ENCODE measurements at places on chromosomes 11 and 22.

DNA sequence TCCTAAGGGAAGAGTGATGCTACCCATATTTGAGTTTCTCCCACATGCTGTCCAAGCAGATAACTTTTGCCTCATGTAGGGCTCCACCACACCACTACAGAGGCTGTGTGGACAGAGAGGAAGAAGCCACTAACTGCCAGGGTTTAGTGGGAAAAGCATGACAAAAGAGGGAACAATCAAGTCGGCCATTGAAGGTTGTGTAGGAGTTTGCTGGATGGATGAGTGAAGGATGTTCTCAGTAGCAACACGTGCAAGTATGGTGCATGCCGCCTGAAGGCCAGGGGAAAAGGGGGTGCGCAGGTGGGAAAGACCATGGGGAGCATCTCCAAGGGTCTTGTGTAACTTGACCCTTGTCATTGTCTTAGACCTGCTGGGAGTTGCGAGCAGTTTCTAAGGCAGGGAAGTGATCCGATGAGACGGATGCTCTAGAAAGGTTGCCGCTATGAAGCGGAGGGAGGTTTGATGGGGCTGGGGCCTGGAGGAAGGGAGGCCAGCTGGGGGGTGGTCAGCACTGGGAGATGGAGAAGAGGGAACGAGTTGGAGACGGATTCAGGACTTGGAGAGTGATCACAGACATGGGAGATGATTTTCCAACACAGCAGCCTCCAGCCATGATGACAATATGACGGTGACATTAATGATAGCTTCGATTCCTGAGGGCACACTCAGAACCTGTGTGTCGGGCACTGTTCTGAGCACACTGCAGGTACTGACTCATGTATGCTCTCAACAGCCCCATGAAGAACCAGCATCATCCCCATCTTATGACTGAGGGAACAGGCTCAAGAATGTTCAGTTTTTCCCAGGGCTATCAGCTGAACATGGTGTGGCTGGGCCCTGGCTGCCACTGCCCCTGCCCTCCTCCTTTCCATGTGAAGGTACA, 53.7 kb downstream of the CD6 start:
- DNase-seq: no peak

DNA sequence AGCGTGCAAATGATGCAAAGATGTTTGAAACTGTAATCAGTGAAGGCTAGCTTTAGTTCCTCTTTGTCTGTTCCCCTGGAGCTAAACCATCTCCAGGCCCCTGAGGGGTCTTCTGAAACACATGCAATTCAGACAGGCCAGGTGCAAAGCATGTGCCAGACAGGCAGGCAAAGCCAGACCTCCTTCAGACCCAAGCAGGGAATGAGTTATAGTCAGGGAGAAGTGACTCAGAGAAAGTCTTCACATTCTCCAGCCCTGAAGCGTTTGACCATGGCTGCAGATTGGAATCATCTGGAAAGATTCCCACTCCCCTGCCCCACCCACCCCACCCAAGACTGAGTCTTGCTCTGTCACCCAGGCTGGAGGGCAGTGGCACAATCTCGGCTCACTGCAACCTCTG, 187.0 kb upstream of the ISX start:
- no peak for DNase-seq

DNA sequence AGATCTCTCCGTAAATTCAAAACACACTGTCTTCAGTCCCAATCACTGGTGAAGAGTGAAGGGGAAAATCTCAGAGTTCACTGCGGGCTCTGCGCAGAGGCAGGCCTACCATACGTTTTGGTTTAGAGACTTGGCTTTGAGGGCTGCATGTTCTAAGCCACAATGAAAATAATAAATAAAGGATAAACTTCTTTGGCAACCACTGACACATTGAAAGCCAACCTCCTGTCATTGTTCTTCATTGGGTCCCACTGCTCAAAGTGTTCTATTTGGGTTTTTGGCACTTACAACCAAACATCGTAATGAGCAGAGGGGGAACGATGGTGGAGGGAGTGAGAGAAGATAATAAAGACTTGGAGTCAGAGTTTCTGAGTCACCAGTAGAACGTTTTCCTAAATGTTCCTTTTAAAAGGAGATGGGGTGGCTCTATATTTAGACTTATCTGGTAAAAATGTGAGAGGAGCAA, 472.9 kb downstream of the SOX6 start:
- no peak for DNase-seq

GRCh38 chr11:2940921-2941821, 12.0 kb upstream of the PHLDA2 start:
- no peak for DNase-seq

- DNase-seq: no peak
Measured at GRCh38 chr11:114395736-114396135, 4.6 kb downstream of the C11orf71 start.

DNA sequence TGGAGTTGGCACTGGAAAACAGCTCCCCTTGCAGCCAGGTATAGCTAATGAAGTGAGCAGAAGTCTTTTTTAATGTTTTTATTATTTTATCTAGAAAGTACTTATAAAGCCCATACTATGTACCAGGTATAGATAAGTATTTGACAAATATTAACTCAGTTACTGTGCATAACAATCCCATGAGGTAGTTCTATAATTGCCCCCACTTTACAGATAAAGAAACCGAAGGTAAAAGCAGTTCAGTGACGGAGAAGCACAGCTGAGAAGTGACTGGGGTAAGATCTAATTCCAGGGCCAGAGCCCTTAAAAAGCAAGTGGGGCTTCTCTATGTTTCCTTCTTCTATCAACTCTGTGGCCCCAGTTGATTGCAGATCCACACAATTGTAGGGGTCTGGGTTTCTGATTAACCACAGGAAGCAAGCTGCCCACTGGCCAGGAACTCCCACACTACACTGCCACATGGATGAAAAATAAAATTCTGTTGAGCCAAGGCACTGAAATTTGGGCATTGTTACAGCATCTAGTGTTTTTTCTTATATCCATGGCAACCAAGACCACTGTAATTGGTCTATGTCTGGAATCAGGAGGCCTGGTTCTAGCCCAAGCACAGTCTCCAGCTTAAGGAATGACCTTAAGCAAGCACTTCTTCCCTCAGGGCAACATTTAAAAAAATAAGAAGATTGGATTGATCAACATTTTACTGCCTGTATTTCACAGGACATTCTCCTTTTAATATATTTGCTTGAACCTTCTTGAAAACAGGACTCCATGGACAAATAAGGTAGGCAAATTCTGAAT, 55.3 kb upstream of the TEAD1 start:
- no peak for DNase-seq

- DNase-seq: peak; percentile 9
Measured at GRCh38 chr11:44632466-44633123, 67.1 kb downstream of the CD82 start.
